ENCODE measurements at places on chromosomes 7 and 10. TPM values are rescaled to one million over a fixed set of nuclear protein-coding genes. Genes with fewer than 3 reads are reported as not detected.

DNA sequence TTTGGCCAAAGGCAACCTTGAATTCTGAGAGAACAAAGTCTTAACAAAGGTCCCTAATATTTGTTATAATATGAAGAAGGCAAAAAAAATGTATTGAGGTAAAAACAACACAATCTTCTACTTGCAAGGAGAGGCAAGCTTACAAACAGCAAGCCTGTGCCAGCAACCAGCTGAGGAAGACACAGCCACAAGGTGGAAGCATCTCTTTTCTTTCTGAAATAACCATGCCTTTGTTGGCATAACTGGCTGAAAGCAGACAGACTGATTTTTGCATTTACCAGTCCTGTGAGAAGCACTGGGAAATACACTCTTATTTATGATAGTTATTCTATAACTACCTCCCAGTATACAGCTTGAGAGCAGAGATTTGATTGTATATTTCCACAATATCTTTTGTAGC, 292.0 kb downstream of the PHTF2 start:
- no peak for DNase-seq

GRCh38 chr10:11824376-11824775, 1.2 kb downstream of the PROSER2 start:
- no peak for DNase-seq

DNA sequence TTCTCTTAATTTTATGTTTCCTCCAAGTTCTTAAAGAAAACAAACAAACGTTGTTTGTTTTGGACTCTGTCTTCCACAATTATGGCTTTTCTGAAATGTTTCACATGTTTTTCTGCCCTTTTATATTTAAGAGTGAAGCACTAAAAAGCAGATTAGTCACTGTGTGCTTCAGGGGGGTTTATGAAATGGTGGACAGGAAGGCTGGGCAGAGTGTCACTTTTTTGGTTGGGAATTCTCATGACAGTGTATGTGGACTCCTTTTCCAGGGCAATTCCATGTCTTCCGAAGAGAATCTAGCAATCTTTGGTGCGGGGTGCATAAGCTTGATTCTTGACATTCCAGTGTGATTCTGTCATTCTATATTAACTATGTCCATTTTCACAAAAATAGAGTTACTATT, 669.4 kb downstream of the PARD3 start:
- DNase-seq = no peak

DNA sequence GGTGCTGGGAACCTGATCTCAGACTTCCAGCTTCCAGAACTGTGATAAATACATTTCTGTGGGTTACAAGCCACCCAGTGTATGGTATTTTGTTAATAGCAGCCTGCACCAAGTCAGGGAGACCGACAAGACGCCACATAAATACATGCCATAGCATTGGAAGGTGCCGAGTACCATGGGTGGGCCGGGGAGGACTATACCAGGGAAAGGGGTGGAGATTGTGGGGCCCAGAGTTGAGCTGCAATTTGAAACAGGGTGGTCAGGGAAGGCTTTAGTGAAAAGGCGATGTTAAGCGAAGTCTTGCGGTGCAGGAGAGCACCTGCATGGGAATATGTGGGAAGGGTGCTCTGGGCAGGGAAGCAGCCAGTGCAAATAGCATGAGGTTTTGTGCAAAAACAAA, 88.9 kb upstream of the LRRC4 start:
- no peak for DNase-seq

GRCh38 chr7:113000316-113001020, 86.2 kb downstream of the GPR85 start:
- DNase-seq = no peak

- peak; percentile 6 for DNase-seq
These were observed 204.7 kb downstream of the ADRA2A start for GRCh38 chr10:111281516-111281915.

GRCh38 chr7:87312215-87312865, 33.1 kb upstream of the CROT start:
- DNase-seq = peak; percentile 41

DNA sequence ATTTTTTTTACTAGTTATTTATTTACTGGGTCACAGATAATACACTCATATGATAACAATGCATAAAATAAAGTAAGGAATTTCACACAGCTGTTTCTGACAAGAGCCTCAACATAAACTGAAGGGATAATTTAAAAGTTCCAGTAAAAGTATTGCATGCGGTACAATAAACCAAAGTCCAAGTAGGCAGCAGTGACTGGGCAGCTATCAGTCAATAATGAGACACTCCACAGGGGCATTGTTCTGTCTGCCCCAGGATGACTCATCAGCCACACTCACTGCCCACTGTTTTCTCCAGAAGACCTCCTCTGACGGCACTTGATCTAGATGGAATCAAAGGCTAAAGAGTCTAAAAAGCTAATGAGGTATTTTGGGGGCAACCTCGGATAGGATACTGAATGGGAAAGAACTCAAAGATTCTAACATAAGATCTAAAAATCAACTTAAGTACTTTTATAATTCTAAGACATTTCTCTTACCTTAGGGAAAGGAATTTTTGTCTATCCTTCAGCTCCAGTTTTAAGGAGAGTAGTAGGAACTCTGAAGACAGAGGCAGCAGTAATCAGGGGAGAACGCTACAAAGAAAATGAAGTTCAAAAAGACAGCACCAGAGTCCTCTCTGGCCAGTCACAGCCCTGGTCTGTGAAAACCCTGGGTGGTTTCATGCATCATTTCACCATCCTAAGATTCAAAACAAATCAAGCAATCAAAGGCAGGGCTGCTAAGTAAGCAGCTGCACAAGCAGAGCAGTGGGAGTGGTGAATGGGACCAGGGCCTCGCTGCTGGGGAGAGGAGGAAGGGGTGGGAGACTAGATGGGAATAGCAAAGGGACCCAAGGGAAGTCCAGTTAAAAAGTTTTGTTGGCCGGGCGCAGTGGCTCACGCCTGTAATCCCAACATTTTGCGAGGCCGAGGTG, 175.1 kb downstream of the AVL9 start:
- DNase-seq = no peak

GRCh38 chr7:103445228-103446048, 569 bp downstream of the SLC26A5 start:
- DNase-seq = peak; percentile 21

- no peak for DNase-seq
These were observed 5.4 kb upstream of the HERPUD2 start for GRCh38 chr7:35700333-35700732.

DNA sequence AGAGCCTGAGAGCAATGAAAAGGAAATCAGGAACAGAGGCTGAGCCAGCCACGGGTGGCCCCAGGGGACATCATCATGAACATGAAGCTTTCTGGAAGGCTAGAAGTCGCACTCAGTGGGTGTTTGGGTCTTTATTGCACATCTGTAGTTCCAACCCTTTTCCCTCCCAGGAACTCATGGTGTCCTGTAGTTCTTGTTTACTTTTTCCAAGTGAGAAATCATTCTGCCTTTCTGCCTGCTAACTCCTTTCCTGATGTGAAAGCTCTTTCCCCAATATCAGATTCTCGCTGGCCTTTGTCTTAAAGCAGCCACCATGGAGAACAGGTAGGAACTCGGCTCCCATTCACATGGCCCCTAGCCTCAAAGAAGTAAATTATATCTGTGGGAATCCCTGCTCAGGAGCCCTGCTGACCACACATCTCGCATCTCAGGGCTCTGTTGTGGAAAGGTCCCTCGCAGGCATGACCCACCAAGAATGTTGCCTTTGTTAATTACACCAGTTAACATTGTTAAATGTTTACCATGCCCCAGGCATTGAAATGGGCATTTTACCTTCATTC, 542.7 kb downstream of the TNS3 start:
- no peak for DNase-seq

DNA sequence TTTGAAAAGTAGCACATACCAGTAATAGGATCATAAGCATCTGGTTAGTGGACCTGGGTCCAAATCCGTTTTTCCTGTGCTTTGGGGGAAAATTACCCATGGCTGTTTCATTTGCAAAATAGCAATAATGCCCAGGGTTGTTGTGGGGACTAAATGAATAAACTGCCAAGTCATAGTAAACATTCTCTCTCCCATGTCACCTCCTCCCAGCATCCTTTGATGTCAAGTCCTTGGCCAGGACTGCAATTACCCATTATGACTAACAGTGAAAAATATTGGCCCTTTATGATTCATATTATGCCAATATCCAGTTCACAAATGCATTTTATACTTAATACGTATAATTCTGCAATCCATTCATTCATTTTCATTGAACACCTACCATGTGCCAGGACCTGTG, 23.0 kb downstream of the TOMM7 start:
- no peak for DNase-seq

- no peak for DNase-seq
These were observed 117.3 kb downstream of the FAM53B start for GRCh38 chr10:124626759-124627380.

DNA sequence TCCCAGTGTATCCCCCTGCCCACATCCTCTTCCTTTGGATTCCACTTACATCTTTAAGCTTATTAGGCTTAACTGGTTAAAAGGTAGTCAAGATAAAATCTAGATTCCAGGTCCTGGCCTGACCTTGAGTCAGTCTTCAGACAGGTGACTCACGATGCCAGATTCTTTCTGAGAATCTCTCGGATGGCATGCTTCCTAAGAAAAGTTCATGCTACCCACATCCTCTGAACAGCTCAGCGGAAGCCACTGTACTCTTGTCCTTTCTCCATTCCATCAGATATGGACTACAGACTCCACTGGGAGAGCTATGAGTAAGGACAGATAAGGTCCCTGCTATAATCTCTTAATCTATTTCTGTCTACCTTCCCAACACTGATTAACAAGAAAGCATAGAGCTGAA, 43.4 kb downstream of the DNMBP start:
- DNase-seq = no peak

DNA sequence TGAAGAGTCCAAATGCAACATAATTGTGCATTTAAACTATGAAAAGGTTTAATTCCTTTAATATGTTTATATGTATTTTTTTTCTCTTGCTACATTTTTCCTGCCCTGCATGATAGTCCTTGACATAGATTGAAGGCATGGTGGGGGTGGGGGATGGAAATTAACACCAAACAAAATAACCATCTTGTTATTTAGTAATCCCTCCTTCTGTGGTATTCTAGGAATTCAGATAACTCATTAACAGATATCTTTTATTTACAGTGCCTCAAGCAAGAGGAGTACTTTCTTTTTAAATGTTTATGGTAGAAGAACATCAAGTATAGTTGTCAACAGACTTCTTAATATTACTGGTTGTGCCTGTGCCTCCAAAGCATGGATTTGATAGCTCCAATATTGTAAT, 337.6 kb upstream of the SEMA3A start:
- DNase-seq = no peak

GRCh38 chr7:16504019-16504418, 22.6 kb upstream of the LRRC72 start:
- no peak for DNase-seq

- no peak for DNase-seq
These were observed 150.1 kb downstream of the SPAG6 start for GRCh38 chr10:22495396-22495795.

DNA sequence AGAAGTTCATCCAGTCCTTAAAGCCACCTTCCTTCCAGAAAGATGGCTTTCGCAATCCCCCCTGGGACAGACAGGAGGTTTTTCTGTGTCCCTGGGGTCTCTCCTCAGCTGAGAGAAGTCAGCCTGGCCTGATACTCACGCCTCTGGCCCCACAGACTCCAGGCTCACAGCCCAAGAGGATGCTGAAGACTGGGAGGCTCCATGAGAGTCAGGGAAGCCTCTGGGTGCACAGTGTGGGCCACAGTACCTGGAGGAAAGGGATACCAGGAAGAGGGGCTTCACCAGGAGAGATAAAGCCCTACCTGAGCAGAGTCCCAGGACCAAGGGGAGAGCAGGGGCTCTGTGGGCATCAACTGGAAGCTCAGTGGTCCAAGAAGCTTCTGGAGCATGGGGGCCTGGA, 324.4 kb downstream of the GRID1 start:
- DNase-seq = no peak

DNA sequence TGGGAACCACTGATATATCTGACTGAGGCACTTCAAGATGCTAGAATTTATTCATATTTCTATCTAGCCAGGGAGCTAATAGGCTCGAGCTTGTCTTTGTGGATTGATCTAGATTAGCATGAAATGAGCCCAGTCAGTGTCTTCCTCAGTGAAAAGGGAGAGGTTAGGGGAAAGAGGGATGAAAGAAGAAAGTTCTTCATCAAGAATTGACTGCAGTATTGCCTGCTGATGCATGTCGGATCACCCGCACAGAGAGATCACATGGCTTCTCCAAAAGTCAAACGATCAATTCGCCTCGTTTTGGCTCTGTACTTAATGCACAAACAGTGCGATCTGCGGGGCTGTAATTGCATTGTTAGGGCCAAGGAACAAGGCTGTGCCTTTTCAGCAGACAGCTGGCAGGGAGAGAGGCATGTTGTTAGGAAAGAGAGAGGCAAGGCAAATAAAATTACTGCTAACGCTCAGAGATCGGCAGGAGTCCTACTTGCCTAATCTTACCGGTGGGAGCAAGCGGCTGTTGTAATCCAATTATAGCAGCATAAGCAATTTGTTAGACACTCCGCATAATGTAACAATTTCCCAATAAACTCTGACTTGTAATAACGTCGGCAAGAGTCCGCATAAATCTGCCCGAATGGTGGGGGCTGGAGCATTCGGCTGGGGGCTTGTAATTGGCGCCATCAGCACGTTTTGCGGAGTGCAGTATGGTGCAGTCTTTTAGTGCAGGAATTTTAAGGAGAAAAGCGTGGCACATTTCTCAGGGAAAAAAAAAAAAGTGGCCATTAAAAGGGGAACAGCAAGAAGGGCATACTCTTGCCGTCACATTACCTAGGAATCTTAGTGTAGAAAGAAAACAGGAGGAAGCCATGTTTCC, 102.1 kb downstream of the POLL start:
- DNase-seq = no peak

GRCh38 chr7:74581916-74582440, 75.5 kb upstream of the GTF2I start:
- DNase-seq = no peak

- no peak for DNase-seq
These were observed 25.1 kb upstream of the ZNF273 start for GRCh38 chr7:64877714-64878610.

Gene ICA1
- total RNA-seq = 14.0 TPM

Gene LRRC17
- total RNA-seq = 0.27 TPM

Gene CYP26C1
- total RNA-seq = 0.54 TPM

Gene MRLN
- total RNA-seq = not detected

Gene ZNF479
- total RNA-seq = not detected

Gene PPP2R2D
- total RNA-seq = 25.6 TPM

Gene CD36
- 3.2 TPM for total RNA-seq

Gene AIFM2
- 1.1 TPM for total RNA-seq

Gene STOX1
- 0.54 TPM for total RNA-seq

Gene SFTPA1
- not detected for total RNA-seq
